ENCODE measurements at places on chromosomes 13 and 19.

DNA sequence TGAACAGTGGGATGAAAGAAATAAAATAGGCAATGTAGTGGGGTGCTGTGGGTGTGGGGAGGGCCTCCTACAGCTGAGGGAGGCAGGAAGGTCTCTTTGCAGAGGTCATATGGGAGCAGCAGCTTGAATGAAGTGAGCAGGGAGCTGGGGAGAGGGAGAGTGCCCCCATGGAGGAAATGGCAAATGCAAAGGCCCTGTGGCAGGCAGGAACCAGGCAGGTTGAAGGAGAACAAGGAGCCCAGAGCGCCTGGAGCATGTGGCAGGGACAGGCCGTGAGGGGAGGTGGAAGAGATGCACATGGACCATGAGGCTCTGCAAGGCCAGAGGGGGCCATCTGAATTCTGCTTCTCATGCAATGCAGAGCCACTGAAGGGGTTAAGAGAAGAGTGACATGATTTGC is 191.8 kb downstream of the URI1 start:
- no peak for DNase-seq

DNA sequence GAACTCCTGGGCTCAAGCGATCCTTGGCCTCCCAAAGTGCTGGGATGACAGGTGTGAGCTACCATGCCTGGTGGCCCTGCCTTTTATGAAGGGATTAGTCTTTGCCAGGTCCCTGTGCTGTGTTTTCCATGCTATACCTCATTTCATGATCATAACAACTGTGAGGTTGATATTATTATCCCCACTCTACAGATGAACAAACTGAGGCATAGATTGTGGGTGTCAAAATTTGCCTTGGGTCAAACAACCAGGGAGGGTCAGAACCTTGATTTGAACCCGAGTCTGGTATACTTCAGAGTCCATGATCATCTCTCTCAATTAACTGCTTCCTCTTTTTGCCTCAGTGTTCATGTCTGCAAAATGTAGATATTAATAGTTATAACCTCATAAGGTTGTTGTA is 6.9 kb downstream of the PINLYP start:
- no peak for DNase-seq

DNA sequence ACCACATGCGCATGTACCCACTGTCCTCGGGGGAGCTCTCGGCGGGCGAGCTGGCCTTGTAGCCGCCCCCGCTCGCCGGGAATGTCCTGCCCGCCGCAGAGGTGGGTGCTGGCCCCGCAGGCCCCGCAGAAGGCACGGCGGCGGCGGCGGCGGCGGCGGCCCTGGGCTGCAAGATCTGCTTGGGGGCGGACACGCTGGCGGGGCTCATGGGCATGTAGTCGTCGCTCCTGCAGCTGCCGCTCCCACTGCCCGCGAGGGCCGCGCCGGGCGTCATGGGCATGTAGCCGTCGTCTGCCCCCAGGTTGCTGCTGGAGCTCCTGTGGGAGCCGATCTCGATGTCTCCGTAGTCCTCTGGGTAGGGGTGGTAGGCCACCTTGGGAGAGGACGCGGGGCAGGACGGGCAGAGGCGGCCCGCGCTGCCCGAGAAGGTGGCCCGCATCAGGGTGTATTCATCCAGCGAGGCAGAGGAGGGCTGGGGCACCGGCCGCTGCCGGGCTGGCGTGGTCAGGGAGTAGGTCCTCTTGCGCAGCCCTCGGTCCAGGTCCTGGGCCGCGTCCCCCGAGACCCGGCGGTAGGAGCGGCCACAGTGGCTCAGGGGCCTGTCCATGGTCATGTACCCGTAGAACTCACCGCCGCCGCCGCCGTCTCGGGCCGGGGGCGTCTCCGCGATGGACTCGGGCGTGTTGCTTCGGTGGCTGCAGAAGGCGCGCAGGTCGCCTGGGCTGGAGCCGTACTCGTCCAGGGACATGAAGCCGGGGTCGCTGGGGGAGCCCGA is 2.4 kb downstream of the IRS2 start:
- no peak for DNase-seq

DNA sequence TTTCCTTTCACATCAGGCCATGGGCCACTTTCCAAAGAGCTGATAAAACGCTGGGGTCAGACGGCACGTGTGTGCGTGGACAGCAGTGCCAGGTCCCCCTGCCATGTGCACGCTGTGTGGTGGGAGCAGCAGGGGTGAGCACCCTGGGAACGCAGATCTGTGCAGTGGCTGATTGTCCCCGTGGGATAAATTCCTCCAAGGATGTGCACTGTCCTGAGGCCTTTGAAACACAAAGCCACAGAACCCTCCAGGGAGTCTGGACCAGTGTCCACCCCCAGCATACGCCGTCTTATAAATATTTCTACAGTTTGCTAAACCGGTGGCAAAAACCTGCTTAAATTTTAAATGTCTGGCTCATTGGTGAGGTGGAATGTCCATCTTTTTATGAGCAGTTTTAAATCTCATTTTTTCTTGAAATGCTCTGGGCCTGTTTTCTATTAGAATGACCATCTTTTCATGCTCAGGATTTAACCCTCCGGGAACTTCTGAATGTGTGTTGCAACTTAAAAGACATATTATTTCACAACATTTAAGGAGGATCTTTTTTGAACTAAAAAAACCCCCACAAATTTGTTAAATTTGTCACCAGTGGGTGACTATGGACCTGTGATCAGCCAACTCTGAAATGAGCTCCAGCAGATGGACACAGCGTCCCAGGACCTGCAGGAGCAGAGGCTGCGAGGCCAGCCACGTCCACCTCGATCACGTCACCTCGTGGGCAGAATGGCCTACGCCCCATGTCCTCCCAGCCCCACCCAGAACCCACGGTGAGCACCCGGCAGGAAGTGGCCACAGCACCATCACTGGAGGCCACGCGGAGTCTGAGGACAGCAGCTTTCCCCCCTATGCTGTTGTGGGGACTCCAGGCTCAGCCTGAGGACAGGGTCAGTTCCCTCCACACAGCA is 68.6 kb downstream of the RASA3 start:
- DNase-seq = no peak

DNA sequence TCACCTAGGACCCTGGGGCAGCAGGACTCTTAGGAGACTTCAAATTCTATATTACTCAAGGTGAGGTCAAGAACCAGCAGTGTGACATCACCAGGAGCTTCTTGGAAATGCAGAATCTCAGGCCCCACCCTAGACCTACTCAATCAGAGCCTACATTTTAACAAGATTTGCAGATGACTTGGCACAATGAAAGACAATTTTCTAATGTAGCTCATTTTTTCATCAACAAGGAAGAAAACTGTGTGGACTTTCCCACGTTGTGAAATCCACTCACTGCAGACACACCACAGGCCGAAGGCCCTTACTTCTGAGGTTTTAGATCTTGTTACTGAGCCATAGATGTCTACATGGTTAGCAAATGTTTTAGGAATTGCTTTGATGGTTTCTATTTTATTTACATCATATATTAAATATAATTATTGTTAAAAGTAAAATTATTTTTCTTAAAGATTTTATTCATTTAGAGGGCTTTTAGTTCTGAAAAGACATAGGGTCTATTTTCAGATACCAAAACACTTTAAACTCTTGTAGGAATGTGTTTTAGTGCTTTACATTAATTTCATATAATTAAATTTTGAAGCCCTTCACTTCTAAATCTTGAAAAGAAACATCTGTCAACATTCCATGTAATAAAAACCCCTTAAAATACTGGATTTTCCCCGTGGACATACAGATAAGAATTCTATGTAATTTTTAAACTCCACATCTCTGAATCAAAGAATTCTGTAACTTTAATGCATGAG is 18.5 kb upstream of the STARD13 start:
- DNase-seq = no peak

DNA sequence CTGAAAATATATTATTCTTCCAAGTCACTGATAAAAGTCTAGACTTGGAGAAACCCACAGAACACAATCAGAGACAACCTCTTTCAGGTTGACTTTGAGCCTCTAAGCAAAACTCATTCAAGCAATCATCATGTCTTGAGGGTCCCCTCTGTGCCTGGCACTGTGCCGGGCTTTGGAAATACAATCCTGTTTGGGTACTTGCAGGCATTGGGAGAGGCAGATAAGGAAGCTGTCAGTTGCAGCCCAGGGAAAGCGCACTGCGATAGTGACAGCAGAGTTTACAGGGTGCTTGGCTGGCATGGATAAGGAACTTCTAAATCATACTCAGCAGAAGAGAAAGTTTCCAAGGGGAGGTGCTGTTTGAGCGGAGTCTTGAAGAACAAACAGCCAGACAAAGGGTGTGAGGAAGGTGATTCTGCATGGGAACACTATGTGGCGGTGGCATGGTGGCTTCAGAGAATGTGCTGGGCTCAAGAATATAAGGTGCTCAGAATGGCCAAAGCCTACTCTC is 9.1 kb downstream of the SERP2 start:
- no peak for DNase-seq

DNA sequence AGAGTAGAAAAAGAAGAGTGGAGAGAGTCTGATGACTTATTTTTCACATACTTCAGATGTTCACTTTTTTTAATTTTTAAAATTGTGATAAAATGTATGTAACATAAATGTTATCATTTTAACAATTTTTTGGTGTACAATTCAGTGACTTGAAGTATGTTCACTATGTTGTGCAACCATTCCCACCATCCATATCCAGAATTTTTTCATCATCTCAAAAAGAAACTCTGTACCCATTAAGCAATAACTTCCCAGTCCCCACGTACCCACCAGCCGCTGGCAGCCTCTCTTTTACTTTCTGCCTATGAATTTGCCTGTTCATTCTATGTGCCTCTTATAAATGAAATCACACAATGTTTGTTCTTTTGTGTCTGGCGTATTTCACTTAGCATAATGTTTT is 43.3 kb downstream of the SKA3 start:
- no peak for DNase-seq

- DNase-seq = no peak
These were observed 580 bp downstream of the AP2A1 start for GRCh38 chr19:49767381-49767780.

DNA sequence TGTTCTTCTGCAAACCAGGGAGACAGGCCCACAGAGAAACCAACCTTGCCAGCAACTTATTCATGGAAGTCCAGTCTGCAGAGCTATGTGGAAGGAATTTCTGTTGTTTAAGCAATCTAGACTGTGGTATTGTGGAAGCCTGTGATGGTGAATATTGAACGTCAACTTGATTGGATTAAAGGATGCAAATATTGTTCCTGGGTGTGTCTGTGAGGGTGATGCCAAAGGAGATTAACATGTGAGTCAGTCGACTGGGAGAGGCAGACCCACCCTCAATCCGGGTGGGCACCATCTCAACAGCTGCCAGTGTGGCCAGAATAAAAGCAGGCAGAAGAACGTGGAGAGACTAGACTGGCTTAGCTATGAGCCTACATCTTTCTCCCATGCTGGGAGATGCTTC is 606.0 kb downstream of the EFNB2 start:
- no peak for DNase-seq

DNA sequence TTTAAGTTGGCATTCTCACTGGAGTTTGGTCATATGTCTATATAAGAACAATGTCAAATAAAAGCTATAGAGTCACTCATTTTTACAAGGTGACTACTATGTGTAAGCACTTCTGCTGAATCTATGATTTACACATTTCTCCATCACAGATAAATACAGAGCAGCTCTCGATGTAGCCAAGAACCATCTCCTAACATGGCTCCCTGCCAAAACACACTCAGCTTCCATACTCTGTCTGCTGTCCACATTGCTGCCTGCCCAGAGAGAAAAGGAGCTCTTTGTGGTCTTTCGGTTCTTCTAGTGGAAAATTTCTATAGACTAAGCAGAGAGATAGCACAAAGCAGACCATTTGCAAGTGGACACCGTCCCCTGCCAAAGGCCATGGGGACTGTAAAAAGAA is 190.9 kb upstream of the KLF12 start:
- DNase-seq = no peak

- no peak for DNase-seq
These were observed 29.8 kb upstream of the RAP2A start for GRCh38 chr13:97403893-97404750.

DNA sequence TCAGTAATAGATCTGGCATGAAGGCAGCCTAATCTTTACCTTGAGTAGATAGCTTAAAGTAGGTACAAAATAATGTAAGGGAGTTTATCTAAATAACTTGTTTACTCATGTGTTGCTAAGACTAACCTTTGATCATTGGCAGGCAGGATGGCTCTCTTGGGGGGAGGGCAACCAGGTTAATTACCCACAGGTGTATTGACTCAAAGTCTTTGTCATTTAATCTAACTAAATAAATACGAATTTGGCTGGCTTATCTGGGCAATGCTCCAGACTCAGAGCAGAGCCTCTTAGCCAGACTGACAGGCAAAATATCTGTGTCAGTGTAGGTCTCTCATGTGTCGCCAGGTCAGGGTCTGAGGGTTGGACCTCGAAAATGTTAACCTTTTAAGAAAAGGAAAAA is 283.4 kb upstream of the KLHL1 start:
- DNase-seq = no peak

Data from stimulated activated CD4-positive, alpha-beta T cell treated with anti-CD3 and anti-CD28 coated beads, Interleukin-2, amount 100 ng/mL, for 48 hours (primary cell).